Stimulated activated CD8-positive, alpha-beta memory T cell treated with anti-CD3 and anti-CD28 coated beads, Interleukin-12 subunit alpha, Interleukin-12 subunit beta, amount 100 ng/mL, for 4 hours (primary cell): ENCODE measurements at places on chromosomes 4 and X.

- DNase-seq = no peak
These were observed 39.8 kb downstream of the DCTD start for GRCh38 chr4:182877326-182877883.

DNA sequence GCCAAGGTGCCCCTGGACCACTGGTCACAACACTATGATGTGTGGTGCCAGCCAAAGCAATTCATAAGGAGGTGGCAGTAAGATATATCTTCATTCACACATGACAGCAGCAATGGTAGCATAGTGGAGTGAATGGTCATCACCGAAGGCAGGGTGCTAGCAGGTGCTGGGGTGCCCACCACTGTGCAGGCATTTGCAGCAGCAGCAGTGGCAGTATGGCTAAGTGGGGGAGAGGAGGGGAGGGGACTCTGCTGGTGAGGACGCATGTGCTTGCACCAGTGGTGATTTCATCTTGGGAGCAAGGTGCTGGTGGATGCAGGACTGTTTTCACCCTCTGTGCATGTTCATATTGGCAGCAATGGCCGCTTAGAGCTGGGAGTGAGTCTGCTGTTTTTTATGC is 419.1 kb upstream of the KLHL4 start:
- no peak for DNase-seq

- no peak for DNase-seq
These were observed 290.6 kb upstream of the BOD1L1 start for GRCh38 chr4:13918110-13918509.

- no peak for DNase-seq
These were observed 23.0 kb upstream of the PDZD4 start for GRCh38 chrX:153853180-153853901.

DNA sequence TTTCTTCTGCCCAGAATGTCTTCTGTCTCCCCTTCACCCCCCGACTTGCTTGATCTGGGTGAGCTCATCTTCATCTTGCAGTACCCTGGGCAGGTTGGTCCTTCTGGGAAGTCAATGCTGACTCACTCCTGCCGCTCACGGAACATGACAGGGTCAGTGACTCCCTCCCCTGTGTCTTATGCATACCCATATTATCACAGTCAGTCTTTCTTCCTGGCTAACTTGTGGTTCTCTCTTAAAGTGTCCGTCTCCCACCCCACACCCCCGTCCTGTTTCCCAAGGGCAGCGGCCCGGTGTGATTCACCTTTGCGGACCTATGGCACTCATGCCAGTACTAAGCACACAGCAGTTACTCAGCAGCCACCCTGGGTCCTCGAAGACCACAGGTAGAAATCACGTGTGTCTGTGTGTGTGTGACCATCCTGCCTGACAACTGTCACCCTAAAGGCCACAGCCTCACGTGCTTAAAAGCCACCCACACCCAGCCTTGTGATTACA is 17.7 kb downstream of the IQSEC2 start:
- peak; percentile 40 for DNase-seq
